ENCODE measurements at places on chromosomes 7 and 10. TPM values are rescaled to one million over a fixed set of nuclear protein-coding genes. Genes with fewer than 3 reads are reported as not detected.

Gene ITIH5
- not detected for total RNA-seq

Gene CPA4
- total RNA-seq, result 337 TPM

Gene NIPSNAP2
- total RNA-seq, result 30.9 TPM

Gene SEPHS1
- total RNA-seq, result 82.1 TPM

Gene ZNF239
- 9.2 TPM for total RNA-seq

Gene PAX4
- not detected for total RNA-seq

Gene GNGT1
- not detected for total RNA-seq

Gene HOXA3
- not detected for total RNA-seq

Gene MMD2
- total RNA-seq, result not detected

Gene AMZ1
- total RNA-seq, result 0.03 TPM

Gene KIF11
- total RNA-seq, result 19.5 TPM

Gene A1CF
- not detected for total RNA-seq
